Activated T-cell treated with anti-CD3 and anti-CD28 coated beads for 24 hours (primary cell): ENCODE measurements at places on chromosomes 12 and 14.

GRCh38 chr14:52879958-52880357 lies 70.9 kb downstream of the FERMT2 start:
- DNase-seq = no peak

- no peak for DNase-seq
Observed at GRCh38 chr12:106757623-106758348, 16.7 kb upstream of the RIC8B start.

DNA sequence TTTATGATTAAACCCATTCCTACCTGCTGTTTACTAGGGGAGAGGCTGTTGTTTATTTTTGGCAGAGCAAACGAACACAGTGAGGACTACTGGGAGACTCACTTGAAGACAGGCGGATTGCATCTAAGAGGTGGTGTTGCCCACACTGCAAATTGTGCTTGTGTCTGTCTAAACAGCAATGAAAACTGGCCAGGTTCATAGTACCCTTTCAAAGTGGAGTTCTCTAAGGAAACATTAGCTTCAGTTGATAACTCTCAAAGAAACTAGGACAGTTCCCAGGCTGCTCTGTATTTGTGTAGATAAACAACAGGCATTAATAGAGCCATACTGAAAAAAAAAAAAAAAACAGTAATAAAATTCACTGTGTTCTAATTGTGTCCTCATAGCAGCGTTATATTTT lies 466.0 kb upstream of the RGS6 start:
- no peak for DNase-seq

- no peak for DNase-seq
Observed at GRCh38 chr12:119808441-119808840, 68.7 kb downstream of the CIT start.

DNA sequence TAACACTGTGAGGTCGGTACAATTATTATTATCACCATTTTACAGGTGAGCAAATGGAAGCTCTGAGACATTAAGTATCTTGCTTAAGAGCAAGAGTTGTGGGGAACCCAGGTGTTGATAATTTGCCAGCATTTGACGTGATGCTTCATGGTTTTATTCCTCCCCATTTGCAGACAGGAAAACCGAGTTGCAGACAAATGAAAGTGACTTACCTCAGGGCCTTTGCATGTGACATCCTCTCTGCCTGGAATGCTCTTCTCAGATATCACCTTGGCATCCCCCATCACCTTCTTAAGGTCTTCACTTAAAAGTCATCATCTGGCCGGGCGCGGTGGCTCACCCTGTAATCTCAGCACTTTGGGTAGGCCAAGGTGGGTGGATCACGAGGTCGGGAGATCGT lies 21.0 kb upstream of the P2RX7 start:
- no peak for DNase-seq

GRCh38 chr12:52156757-52157565 lies 34.9 kb downstream of the KRT80 start:
- DNase-seq = peak; percentile 62

- DNase-seq = no peak
Observed at GRCh38 chr12:1320021-1320420, 274.4 kb downstream of the FBXL14 start.

DNA sequence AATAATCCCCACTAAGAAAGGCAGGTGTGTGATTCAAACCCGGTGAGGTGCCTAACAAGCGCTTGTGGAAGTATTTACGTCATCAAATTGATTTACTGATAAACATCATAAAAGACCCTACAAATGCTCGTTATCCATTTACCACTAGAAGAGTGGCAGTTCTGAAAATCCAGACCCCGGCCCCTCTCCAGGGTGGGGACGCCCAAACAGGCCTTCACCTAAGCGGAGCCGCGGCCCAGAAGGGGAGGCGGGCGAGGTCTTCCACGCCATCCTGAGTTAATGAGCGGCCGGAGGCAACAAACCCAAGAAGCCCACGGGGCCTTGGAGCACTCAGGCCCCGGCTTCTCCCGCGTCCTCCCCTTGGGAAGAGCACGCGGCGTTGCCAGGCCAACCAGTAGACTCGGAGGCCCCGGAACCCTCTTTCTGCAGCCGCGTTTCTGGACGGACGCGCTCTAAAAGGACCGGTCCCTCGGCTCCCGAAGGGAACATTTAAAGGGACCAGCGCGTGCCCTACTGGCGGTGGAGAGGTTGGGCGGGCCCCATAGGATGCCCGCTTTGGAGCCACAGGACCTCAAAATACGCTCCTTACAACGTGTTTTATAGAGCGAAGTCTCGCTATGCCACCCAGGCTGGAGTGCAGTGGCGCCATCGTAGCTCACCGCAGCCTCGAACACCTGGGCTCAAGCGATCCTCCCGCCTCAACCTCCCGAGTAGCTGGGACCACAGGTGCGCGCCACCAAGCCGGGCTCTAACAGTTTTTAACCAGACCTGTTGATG lies 3.5 kb downstream of the PTPN21 start:
- peak; percentile 62 for DNase-seq

DNA sequence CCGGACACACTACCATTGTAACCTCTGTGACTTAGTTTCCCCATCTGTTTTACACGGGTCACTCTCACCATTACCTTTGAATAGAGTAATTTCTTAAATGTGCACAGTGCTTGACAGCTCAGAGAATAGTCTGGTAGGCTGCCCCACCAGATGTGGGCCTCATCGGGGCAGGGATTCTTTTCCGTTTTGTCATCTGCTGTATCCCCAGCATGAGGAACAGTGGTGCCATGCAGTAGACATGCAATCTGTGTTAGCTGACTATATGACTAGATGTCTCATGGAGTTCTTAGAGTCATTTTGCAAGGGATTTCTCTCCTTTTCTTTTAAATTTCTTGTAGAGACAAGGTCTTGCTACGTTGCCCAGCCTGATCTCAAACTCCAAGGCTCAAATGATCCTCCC lies 44.9 kb upstream of the PLEKHG3 start:
- DNase-seq = no peak

- no peak for DNase-seq
Observed at GRCh38 chr14:58401587-58401986, 5.9 kb downstream of the TOMM20L start.

- no peak for DNase-seq
Observed at GRCh38 chr12:91988086-91988923, 157.3 kb downstream of the BTG1 start.

DNA sequence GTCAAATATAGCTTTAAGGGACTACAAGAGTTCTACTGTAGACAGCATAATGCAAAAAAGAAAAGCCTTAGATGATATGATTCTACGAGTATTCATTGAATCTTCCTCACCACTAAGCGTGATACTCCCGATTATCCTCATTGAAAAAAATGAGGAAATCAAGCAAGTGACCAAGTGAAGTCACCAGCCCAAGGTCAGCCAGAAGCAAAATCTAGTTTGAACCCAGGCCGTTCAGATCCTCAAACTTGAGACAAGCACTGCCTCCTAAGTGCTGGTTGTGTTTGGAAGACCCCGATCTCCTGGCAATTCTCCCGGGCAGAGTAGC lies 845 bp downstream of the GIT2 start:
- DNase-seq = no peak

GRCh38 chr12:27967551-27968054 lies 4.9 kb downstream of the PTHLH start:
- no peak for DNase-seq

GRCh38 chr14:71659159-71659558 lies 273.1 kb upstream of the RGS6 start:
- DNase-seq = no peak

- no peak for DNase-seq
Observed at GRCh38 chr14:76336876-76337275, 39.1 kb upstream of the ESRRB start.

DNA sequence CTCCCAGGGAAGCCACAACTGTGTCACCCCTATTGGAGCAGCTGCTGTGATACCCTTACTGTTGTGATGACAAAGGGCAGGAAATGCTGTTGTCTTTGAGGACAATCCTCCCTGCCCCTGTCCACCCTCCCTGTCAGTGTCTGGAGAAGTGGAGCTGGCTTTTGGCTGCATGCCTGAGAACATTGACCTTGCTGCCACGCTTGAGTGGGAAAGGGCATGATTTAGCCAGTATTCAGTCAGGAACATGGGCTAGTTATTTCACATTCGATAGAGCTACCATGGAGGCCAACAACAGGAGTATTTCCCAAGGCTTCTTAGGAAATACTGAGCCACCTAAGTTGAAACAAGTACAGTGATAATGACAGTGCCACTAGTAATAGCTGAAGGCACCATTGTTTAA lies 59.4 kb downstream of the MYRFL start:
- no peak for DNase-seq

GRCh38 chr12:49108958-49109404 lies 1.7 kb downstream of the LMBR1L start:
- no peak for DNase-seq

DNA sequence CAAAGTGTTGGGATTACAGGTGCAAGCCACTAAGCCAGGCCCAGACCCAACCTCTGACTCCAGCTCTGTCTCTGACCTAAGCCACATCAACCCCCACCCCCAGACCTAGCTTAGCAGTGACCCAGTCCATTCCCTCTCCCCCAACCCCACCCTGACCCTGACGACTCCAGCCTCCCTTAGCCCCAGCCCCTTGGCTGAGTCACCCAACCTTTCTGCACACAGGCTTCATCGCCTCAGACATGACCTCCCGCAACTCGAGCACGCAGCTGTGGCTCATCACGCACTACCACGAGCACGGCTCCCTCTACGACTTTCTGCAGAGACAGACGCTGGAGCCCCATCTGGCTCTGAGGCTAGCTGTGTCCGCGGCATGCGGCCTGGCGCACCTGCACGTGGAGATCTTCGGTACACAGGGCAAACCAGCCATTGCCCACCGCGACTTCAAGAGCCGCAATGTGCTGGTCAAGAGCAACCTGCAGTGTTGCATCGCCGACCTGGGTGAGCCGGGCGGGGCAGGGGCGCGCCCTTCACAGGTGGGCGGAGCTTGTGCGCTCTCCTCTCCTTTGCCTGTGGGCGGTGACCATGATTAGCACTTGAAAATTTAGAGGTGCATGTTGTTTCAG lies 7.8 kb downstream of the ACVRL1 start:
- DNase-seq = no peak

DNA sequence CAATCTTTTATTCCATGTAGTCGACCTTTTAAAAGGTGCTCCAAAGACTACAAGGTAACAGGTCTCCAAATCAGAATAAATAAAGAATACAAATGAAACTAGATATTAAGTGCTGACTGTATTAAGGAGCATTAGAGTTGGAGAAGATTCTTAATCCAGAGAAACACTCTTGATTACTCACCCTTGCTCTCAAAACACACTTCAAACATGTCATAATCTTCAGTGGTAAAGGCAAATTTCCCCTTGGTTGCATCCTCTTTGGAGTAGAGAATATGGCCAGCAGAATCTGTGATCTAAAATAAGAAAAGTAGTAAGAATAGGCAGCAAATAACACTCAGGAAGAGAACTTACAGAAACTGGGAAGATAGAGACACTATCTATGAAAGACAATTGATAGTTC lies 24.6 kb downstream of the TMED10 start:
- DNase-seq = no peak

DNA sequence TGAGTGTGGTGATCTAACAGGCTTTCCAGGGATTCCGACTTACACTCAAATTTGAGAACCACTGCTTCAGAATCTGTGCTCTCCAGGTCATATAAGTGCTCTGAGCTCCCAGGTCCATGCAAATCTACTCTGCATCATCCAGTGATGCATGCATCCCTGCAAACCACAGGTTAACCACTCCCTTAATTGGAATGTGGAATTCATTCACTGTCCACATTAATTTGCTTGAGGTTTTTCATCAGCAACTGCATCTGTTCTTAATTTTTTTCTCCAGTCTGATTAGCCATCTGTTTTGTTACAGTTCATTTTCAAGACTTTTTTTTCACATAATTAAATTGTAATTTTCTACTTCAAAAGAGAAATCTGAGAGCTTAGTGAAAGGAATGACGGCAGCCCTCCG lies 43.4 kb upstream of the RIN3 start:
- DNase-seq = no peak

- no peak for DNase-seq
Observed at GRCh38 chr12:116318576-116319232, 41.2 kb upstream of the MED13L start.

DNA sequence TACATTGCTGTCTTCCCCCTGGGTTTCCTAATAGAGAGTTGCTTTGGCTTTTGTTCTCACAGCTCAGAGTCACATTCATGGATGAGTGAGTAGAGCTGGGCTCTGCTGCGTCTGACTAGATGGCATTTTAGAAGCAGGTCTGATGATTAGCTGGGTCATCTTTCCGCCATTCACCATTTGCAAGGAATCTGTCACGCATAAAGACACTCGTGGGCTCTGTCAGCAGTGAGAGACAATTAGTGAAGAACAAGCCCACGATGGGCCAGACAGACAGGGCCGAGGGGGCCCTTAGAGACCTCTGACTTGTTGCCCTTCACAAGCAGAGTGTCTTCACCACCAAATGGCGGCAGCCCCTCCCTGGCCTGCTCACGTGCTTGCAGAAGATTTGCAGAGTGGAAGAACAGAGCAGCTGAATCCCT lies 175.0 kb downstream of the CRADD start:
- DNase-seq = no peak

GRCh38 chr14:64444140-64444539 lies 21.2 kb upstream of the AKAP5 start:
- DNase-seq = no peak

DNA sequence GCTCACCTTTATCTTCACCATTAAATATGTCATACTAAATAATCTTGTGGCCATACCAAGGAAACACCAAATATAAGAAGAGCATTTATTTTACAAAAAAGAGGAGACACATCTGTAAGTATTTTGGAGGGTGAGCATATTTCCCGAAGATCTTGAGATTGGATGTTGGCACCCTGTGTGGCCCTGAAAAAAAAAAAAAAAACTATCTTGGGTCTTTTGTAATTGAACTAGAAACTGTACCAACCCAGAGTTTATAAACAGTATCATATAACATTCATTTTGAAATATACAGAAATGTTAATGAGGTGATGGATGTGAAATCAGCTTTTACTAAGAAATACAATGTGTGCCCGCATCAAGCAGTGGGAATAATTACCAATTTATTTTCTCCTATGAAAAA lies 104.0 kb upstream of the FRMD6 start:
- DNase-seq = no peak
